ENCODE measurements at places on chromosomes 4 and X. TPM values are rescaled to one million over a fixed set of nuclear protein-coding genes. Genes with fewer than 3 reads are reported as not detected.

RAB40A gene
- not detected for total RNA-seq

NUP62CL gene
- total RNA-seq, result 2.4 TPM

OTC gene
- 1.5 TPM for total RNA-seq

DAPP1 gene
- total RNA-seq, result 2.0 TPM

PGK1 gene
- 295 TPM for total RNA-seq

ETDA gene
- not detected for total RNA-seq

NMU gene
- total RNA-seq, result 0.42 TPM

PYURF gene
- 54.6 TPM for total RNA-seq

SRPK3 gene
- 1.7 TPM for total RNA-seq

ASB11 gene
- 0.12 TPM for total RNA-seq

SUPT20HL2 gene
- total RNA-seq, result not detected

AMER1 gene
- total RNA-seq, result 4.1 TPM

SERTM2 gene
- total RNA-seq, result 0.20 TPM

DNA sequence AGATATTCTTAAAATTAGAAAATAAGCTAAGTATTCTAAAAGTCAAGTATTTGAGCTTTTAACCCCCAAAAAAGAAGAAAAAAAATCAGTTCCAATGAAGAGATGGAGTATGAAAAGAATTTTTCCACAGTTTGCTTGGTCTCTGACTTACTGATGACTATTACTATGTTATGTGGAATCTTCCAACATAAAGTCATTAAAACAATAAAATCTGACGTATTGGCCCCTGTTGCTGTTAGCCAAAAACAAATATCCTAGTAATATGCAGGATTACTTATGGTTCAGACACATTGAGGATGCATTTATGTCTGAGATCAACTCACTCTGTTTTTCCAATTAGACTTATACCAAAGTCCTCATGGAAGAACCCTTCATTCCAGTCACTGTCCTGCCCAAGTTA, 517.2 kb upstream of the ADGRL3 start:
- DNase-seq, result no peak

DNA sequence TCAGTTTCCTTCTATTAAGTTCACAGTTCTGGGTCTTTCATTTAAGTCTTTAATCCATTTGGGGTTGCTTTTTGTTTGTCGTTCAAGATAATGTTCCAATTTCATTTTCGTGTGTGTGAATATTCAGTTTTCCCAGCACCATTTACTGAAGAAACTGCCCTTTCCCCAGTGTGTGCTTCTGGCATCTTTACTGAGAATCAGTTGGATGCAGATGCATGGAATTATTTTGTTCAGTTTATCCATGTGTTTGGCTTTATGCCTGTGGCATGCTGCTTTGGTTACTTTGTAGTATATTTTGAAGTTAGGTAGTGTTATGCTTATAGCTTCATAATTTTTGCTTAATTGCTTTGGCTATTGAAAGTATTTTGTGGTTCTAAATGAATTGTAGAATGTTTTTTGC, 163.8 kb upstream of the HDX start:
- DNase-seq, result no peak

DNA sequence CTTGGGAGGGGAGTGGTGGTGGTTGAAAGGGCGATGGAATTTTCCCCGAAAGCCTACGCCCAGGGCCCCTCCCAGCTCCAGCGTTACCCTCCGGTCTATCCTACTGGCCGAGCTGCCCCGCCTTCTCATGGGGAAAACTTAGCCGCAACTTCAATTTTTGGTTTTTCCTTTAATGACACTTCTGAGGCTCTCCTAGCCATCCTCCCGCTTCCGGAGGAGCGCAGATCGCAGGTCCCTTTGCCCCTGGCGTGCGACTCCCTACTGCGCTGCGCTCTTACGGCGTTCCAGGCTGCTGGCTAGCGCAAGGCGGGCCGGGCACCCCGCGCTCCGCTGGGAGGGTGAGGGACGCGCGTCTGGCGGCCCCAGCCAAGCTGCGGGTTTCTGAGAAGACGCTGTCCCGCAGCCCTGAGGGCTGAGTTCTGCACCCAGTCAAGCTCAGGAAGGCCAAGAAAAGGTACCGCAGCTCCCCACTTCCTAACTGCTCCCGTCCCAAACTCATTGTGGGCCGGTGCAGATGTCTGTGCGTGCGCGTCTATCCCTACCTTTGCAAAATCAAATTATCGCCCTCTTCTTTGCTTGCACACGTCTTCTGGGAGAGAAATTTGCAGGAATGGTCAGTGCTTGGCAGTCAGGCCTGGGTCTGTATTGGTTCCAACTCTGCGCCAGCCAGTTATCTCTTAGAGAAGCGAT, 533 bp downstream of the IL15 start:
- peak; percentile 43 for DNase-seq

DNA sequence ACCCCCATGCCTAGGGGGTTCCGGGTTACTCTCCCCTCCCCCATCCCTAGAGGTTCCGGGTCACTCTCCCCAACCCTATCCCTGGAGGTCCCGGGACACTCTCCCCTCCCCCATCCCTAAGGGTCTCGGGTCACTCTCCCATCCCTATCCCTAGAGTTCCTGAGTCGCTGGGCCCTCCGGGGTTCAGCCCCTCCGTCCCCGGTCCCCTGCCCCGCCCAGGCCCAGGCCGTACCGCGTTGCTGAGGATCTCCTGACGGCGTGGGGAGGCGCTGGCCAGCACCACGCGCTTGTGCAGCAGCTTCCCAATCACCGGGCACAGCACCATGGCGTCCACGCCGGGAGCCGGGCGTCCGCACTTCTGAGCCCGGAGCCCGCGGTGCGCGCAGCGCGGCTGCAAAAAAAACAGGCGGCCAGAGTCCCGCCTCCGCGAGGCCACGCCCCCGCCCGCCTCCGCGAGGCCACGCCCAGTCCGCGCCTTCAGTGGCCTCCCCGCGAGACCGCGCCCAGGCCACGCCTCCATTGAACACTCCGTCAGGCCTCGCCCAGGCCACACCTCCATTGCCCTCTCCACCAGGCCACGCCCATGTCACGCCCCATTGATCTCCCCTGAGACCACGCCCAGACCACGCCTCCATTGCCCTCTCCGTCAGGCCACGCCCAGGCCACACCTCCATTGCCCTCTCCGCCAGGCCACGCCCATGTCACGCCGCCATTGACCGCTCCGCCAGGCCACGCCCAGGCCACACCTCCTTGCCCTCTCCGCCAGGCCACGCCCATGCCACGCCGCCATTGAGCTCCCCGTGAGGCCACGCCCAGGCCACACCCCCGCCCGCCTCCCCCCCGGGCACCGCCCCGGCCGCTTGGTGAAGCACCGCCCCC, at the start of gene ASMTL:
TSS of gene ASMTL (minus strand) at position 394 of the 879 bp plus-strand sequence. CDS start at position 325, 69 bp downstream.
- peak; percentile 100 for DNase-seq

GRCh38 chr4:118335324-118335723, 17.5 kb downstream of the PRSS12 start:
- DNase-seq, result no peak

GRCh38 chr4:168449719-168450452, 30.4 kb downstream of the DDX60L start:
- DNase-seq, result no peak

GRCh38 chrX:113275804-113276203, 435.2 kb upstream of the AMOT start:
- no peak for DNase-seq

- no peak for DNase-seq
Observed at GRCh38 chrX:20382518-20383297, 116.0 kb upstream of the RPS6KA3 start.

- DNase-seq, result peak; percentile 41
Observed at GRCh38 chrX:135596495-135596894, 76.0 kb downstream of the INTS6L start.

DNA sequence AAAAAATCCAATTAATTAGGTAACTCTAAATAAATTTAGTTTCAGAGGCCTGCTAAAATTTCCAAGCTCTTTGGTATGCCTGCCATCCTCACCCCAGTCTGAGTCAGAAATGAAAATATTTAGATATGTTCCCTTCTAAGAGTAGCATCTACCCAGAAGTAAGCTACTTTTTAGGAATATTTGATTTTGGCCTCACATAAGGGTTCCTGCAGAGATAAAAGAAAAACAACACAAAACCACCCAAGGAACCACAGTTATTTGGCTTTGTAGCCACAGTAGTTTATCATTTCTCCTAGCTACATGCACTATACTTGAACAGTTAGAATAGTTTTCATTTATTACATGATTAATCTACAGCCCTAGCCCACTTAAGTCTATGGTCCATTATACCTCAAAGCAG, 192.6 kb upstream of the FAM241A start:
- DNase-seq, result no peak

- no peak for DNase-seq
Observed at GRCh38 chr4:25592736-25593135, 62.9 kb upstream of the SLC34A2 start.

- DNase-seq, result no peak
Observed at GRCh38 chrX:44908153-44908552, 35.2 kb downstream of the KDM6A start.

- no peak for DNase-seq
Observed at GRCh38 chr4:839675-840443, 13.9 kb upstream of the CPLX1 start.

DNA sequence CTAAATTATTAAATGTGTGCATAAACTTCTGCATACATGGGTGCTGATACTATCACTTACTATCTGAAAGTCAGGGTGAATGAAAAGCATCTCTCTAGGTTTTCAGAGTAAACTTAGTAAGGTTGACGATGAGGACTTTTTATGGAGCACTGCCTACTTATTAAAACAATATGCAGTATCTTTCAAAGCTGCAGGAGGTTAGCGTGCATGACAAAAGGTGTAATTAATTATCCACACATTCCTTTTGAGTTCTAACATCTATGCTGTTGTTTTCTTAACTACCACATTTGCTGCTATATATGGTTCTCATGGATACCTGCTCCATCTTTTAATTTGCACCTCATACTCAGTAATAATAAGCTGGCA, 256.2 kb downstream of the FSTL5 start:
- DNase-seq, result no peak

DNA sequence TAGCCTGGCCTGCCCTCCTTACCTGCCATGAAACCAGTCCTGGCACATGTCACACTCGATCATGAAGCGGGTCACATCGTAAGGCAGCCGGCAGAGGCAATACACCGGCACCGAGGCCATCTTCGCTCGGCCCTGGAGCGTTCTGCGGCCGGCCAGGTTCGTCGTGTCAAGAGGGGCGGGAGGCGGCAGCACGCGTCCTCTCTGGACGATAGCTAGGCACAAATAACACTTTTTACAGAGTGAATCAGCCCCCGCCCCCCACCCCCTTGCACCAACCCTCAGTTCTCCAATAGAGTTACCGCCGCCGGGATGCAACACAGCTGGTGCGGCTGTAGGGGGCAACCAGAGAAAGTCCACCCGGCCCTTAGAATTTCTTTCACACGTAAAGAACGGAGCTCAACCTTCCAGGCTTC, 1.7 kb downstream of the PHF8 start:
- DNase-seq, result peak; percentile 31

- no peak for DNase-seq
Observed at GRCh38 chr4:38509551-38509950, 154.4 kb upstream of the KLF3 start.

DNA sequence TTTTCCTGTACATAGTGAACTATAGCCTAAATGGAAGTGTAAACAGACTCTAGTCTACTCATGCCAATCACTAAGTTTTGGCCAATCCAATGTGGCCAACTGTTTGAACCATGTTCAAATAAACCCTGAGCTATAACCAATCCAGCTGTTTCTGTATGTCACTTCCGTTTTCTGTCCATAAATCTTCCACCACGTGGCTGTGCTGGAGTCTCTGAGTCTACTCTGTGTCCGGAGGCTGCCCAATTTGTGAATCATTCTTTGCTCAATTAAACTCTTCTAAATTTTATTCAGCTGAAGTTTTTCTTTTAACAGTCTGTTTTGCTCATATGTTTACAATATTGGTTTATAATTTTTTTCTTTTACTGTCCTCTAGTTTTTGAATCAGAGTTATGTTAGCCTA, 112.3 kb upstream of the BANK1 start:
- no peak for DNase-seq

DNA sequence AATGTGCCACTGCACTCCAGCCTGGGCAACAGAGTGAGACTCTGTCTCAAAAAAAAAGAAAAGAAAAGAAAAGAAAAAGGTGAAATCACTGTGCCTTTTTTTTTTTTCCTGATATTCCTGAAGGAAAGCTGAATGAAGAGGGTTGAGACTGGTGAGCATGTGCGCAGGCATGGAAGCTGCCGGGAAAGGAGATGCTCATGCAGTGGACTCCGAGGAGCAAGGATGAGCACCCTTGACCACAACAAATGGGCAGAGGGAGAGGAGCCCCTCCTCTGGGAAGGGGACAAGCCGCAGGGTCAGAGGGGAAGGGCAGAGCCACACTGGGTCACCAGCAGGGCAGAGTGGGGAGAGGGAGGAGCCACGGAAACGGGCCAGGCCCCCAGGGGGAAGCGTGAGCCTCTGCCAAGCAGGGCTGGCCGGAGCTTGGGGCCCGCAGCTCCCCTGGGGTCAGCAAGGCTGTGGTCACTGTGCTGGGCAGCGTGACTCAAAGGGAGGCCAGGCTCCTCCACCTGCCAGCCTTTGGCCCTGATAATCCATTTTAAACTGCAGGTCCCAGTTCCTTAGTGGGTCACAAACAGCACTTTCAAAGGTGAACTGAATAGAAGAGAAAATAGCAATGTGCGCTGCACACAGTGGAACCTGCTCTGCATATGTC, 79.8 kb downstream of the NAT8L start:
- no peak for DNase-seq

DNA sequence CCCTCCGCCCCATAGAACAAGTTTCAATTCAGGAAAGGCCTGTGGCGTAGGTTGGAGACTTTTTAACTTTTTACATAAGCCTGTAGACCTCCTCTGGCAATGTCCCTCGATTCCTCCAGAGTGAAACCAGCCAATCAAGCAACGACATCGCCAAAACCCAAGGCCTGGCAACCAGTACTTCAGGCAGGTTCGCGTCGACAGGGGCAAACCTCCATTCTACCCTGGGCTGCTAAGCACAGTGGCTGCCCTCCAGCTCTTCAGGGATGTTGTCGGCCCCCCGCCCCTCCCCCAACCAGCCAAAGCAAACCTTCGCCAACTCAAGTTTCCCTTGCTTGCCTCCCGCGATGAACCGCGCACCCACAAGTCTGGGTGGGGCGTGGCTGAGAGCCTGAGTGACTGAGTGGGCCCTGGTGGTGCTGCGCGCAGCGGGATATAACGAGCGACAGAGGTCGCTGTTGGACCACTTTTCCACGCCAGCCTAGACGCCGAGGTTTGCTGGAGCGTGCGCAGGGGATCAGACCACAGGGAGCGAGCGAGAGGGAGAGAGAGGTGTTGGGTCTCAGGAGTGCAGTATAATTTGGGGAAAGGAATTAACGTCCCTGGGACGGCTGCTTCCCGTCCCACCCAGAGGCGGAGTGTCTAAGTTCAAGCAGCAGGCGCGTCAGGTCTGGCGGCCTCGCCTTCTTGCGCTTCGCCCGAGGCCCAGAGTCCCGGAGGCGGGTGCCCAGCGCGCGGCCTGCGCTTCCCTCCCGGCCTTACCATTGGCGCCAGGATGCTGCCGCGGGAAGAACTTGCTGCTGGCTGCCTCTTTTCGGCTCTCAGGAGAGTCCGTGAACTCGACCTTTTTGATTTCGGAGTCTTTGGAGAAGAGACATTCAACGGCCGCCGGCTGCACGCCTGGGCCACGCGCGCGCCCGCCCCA, 9.0 kb upstream of the PITX2 start:
- peak; percentile 64 for DNase-seq

GRCh38 chrX:30663322-30663721, 10.1 kb downstream of the GK start:
- DNase-seq, result no peak
